Keratinocyte (primary cell): ENCODE measurements at places on chromosomes 3 and 15.

- DNase-seq: no peak
Observed at GRCh38 chr15:82231842-82232241, 30.7 kb downstream of the EFL1 start.

DNA sequence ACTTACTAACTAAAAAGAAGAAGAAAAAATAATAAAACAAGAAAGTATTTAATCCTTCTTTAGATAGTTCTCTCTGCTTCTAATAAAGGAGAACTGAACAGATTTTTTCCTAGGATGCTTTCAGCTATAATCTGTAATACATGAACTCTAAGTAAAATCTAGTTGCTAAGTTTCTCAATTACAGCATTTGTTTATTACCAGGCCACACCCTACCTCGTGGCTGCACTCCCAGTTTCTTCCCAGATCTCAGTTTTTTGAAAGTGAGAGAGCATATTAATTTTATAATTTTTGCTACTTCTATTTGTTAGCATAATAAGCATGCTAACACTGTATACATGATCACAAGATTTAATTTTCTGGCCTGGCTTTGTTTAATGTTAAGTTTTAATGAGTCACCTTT, 258.3 kb downstream of the IL5RA start:
- DNase-seq: no peak

DNA sequence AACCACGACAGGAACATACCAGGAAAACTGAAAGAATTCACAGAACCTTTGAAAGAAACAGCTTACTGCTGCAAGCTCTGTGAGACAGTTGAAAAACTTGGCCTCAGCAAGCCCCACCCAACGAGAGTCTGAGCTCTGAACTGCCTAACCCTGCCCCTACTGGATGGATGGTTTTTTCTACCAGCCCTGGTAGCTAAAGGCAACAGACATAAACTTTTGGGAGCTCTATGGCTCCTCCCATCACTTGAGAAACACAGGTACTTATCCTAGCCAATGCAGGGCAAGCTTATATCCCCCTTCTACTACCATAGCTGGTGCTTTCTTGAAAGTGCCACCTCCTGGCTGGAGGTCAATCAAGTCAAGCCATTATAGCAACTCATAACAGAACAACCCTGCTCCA, 471.8 kb downstream of the GRM7 start:
- DNase-seq: no peak

GRCh38 chr15:41809121-41809520, 18.8 kb upstream of the JMJD7 start:
- no peak for DNase-seq

DNA sequence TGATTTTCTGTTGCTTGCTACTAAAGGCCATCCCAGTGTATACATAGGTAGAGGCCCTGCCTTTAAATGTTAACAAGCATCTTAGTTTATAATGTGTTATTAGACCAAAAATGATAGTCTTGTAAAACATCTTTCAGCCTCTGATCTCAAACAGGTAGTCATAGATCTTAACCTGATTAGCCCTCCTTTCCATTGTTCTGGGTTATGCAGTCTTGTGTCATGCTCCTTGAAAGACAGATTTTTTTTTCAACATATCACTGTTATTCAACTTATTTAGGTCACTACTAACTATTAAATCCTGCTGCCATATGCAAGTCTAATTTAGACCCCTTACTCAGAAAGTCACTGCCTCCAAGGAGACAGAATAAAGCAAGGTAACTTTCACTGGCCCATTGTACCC, 19.1 kb upstream of the CLDN16 start:
- DNase-seq: no peak

- DNase-seq: no peak
Observed at GRCh38 chr3:58349792-58350626, 17.3 kb downstream of the PXK start.

GRCh38 chr3:142735462-142735861, 11.6 kb downstream of the TRPC1 start:
- no peak for DNase-seq

GRCh38 chr3:152230370-152230769, 38.4 kb upstream of the MBNL1 start:
- no peak for DNase-seq

- DNase-seq: no peak
Observed at GRCh38 chr3:46593979-46594378, 18.3 kb upstream of the FAM240A start.

DNA sequence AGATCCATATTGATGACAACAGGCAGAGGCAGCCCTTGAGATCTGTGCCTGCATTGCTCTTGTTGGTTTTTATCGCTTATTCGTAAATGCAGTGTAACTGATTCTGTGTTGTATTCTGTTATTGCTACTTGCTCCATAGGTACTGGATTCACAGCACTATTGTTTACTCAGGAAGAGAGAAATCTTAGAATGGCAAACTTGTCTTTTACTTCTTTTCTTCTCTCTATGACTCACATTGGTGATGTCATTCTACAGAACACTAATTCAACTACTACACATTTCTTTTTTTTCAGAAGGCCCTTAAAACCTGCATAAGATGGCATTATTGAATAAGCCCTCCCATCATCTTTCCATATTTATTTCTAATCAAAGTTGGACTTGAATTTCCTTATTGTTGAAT, 201.0 kb upstream of the GBE1 start:
- DNase-seq: no peak

DNA sequence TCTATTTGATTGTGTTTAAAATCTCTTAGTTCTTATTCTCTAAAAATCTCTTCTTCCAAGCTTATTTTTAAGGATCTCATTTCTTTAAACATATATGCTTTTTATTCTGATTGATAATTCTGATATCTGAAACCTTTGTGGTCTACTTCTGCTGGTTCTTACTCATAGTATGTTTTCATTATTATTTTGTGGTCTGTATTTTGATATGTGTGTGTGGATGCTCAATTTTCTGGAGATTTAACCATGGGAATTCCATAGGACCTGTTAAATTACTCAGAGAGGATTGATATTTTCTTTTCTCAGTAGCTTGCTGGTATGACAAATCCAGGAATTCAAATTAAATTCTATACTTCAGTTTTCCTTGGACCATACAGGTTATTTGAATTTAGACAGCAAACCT, 14.7 kb upstream of the HHLA2 start:
- DNase-seq: no peak

DNA sequence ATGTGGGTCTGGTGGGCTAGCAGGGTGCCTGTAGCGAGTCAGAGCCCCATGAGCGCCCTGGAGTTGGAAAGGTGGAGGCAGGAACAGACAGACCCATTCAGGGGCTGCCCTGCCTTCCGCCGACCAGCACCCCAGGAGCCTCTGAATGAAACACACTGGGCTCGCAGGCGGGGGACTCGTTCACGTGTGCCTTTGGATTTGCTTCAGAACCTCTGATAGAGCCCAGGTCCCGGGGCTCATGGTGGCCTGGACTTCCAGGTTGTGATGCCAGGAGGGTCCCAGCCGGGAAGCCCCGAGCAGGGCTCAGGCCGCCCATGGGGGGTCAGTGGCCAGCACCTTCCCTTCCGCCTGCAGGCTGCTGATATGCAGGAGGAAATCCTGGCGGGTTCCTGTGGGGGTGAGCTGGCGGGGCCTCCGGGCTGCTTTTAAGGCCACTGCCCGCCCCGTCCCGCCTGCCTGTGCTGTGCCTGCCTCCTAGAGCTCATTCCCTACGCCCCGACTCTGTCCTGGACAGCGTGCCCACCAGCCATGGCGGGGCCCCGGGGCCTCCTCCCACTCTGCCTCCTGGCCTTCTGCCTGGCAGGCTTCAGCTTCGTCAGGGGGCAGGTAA, at the start of gene STAB1:
STAB1 (plus strand) TSS at position 453 of the 610 bp plus-strand sequence; CDS start at position 529, 76 bp downstream.
- no peak for DNase-seq

DNA sequence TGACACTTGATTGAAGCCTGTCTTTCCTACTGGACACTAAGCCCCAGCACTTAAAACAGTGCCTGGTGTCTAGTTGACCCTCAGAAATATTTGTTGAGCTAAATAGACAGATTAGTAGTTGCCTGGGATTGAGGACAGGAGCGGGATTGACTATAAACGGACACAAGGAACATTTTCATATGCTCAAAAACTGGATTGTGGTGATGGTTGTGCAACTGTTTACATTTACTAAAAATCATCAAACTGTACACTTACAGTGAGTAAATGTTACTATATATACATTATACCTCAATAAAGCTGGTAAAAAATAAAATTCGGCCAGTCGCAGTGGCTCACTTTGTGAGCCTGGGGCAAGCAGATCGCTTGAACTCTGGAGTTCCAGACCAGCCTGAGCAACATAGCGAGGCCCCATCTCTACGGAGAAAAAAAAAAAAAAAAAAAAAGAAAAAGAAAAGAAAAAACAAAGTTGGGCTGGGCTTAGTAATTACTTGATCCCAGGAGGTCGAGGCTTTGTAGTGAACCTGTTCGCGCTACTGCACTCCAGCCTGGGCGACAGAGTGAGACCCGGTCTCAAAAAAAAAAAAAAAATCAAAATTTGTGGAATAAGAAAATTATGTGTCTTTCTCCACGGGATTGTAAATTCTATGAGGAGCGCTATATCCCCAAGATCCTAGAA, 632 bp upstream of the IDH3A start:
- no peak for DNase-seq

GRCh38 chr15:98978153-98978552, 29.4 kb downstream of the PGPEP1L start:
- DNase-seq: no peak

DNA sequence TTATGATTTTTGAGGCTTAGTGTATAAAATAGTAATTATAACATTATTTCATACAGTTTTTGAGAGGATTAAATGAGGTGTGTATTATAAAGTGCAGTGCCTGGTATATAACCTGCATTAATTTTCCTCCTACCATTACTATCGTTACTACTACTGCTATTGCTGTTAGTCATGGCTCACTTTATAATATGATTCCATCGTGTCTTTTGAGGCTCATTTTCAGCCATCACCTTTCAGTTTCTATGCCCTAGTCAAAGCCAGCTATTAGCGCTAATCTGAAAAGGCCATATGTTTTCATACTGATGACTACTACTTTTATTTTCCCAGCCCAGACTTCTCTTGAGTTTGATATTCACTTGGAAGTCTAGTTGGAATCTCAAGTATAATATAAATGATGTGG, 5.5 kb downstream of the MEF2A start:
- DNase-seq: no peak

- peak; percentile 55 for DNase-seq
Observed at GRCh38 chr15:91706322-91707032, 147.0 kb upstream of the SLCO3A1 start.

DNA sequence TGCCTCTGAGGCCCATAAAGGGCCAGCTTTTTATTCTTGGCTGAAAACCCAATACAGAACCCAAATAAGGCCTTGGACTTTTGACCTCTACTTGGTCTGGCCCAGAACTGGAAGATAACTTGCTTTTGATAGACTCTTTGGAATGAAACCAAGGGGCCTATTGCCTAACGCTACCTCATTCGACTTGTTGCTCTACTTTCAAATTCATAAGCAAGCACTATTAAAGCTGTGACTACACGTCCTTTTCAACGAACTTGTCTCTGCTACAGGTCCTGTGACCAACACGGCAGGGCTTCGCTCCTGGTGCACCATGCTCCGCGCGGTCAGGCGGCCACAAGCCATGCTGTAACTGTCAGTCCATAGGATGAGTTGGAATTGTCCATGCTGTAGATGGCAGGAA, 385.4 kb downstream of the MFSD1 start:
- no peak for DNase-seq

- DNase-seq: no peak
Observed at GRCh38 chr15:68583321-68583720, 4.5 kb downstream of the CORO2B start.

DNA sequence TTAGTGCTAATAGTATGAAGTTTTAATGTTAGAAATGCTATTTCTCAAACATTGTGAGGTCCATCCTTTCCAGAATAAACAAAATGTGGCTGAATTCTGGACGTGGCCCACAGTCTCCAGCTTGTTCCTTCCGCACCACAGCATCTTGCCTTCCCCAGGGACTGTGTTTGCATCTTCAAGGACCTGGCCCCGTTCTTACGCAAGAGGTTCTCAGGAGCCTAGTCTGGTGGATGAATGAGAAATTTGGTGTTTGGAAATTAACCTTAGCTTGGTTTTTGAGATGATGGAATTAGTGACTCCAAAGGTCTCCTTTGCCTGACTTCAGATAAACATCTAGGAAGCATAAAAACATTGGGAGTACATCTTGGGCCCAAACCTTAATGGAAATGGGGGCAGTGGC, 18.1 kb downstream of the SYNPR start:
- no peak for DNase-seq

GRCh38 chr3:143634991-143635390, 213.3 kb downstream of the SLC9A9 start:
- DNase-seq: no peak

DNA sequence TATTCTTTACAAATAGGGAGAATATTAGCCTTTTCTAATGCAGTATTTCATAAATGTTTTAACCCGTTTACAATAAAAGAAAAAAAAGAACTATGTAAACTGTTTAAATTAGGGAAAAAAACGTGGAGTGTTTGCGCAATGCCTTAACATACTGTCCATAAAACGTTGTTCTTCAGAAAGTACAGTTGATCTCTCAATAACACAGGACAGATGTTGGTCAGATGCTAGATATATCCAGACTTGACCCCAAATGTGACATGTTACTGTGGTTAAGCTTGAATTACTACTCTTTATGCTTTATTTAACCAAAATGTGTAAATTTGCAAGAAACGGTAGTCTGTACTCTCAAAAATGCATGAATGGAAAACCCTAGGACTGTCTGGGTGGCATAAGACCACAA, 110.3 kb downstream of the PLOD2 start:
- no peak for DNase-seq

- DNase-seq: no peak
Observed at GRCh38 chr15:37100966-37101215, 542 bp upstream of the MEIS2 start.
